GM12864 (cell line): ENCODE measurements at places on chromosomes 5 and 9.

DNA sequence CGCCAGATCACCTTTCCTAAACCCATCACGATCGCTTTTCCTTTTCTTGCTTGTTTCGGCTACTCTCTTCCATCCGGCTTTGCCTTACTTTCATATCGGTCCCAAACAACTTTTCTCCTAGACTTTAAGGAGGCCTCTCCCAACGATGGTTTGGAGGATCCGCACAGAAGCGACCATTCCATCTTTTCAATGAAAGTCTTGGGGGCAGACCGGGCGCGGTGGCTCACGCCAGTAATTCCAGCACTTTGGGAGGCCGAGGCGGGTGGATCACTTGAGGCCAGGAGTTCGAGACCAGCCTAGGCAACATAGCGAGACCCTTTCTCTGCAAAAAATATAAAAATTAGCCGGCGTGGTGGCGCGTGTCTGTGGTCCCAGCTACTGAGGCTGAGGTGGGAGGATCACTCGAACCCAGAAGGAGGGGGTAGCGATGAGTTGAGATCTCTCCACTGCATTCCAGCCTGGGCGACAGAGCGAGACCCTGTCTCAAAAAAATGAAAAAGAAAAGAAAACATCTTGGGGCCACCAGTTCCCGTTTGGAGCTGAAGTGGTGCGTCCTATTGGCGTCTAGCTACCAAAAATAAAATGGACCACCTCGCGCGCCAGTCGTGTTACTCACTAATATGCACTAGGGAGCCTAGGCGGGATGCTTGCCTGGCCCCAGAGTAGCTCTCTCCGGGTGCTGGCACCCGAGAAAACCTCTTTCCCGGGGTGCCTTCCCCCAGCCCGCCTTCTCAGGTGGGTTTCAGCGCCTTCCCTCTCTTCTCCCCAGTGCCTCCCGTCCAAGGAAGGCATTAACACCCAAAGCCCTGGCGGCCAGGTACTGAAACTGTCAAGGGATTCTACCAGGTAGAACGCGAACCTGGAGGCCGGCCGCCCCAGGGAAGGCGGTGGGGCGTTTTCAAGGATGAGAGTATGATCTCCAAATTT lies 800 bp upstream of the AP3B1 start:
- no peak for DNase-seq

DNA sequence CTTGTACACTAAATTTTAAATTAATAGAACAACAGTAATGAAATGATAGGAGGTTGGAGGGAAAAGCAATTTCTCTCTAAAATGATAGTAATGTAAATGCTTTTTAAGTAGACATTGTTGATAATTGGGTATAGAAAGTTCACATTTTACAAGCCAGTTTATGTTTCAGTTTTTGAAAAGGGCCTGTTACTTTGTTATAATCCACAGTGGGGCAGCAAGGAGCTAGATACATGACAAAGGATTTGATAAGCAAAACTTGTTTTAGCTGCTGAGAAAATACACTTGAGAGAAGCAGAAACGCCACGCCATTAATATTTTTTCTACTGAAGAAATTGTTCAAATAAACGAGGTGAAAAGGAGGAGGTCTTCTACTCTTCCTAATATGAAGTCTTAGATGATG lies 30.2 kb downstream of the SREK1 start:
- no peak for DNase-seq

GRCh38 chr9:98795295-98795955 lies 930 bp downstream of the ANKS6 start:
- no peak for DNase-seq

GRCh38 chr5:77103457-77103856 lies 16.4 kb upstream of the ZBED3 start:
- DNase-seq = no peak

- DNase-seq = no peak
Measured at GRCh38 chr9:76588316-76588715, 129.3 kb downstream of the GCNT1 start.
